Brain pericyte (primary cell): ENCODE measurements at places on chromosomes 1 and 21.

DNA sequence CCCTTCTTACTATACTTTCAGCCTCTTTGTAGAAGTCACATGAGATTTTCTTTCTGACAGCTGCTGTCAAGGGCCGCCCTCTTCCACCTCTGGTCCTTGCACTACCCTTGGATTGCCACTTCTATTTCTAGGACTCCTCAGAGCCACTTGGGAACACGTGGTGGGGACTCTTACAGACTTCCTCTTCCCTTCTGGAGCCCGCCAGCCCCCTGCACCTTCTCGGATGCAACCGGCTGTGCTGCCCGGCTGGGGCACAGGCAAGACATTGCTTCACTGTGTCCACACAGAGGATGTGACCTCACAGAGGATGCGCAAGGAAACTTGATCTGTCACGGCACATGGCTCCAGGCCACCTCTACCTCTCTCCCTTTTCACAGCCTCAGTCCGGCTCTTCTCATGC is 2.4 kb upstream of the IKBKE start:
- no peak for DNase-seq

- DNase-seq = no peak
These were observed 11.8 kb downstream of the DPH5 start for GRCh38 chr1:101013776-101014175.

GRCh38 chr1:167909691-167910180 is 4.2 kb downstream of the ADCY10 start:
- DNase-seq = no peak

DNA sequence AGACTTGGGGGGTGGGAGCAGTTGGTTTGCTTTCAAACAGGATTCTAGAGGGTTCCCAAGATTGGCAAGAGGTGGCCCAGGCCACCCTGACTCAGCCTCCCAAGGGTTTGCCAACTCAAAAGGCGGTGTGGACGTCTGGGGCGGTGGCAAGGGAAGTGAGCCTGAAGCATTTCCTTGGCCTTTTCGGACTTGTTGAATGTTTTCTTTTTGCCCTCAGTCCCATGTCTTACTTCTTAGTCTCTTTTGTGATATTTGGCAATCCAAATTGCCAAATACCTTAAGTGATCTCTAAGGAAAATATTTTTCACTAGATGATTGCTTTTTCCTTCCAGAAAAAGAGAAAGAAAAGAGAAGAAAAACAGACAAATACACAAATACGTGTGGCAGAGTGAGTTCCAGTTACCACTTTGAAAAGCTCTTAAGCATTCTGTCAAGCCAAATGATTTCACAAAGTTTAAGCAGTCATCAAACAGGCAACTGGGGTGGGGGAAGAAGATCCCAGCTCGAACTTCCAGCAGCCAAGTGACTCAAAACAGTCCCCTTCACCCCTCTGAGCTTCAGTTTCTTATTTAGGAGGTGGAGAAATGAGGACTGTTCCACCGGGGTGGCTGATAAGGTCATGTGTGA is 374.6 kb upstream of the USP24 start:
- no peak for DNase-seq

- no peak for DNase-seq
These were observed 160.0 kb downstream of the SEC16B start for GRCh38 chr1:177809819-177810218.

DNA sequence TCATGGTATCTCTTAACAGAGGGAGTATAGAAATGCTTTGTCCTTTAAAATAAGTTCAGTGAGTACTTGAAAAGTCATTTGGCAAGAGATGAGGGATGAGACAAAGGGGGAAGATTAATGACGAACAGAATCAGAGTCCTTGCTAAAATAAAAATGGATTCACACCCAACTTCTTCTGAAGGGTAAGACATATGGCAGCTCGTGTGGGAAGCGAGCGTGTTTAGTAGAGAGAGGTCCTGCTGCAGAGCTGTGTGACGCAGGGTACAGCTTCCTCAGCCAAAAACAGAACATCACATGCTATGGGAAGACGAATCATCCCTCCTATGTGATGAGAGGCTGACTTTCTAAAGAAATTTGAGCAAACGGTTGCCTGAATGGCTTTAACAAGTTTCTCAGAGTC is 158.5 kb upstream of the LMO4 start:
- DNase-seq = no peak

GRCh38 chr1:61043010-61043820 is 39.1 kb upstream of the NFIA start:
- DNase-seq = no peak

GRCh38 chr1:204349602-204350001 is 10.1 kb downstream of the PLEKHA6 start:
- DNase-seq = no peak

DNA sequence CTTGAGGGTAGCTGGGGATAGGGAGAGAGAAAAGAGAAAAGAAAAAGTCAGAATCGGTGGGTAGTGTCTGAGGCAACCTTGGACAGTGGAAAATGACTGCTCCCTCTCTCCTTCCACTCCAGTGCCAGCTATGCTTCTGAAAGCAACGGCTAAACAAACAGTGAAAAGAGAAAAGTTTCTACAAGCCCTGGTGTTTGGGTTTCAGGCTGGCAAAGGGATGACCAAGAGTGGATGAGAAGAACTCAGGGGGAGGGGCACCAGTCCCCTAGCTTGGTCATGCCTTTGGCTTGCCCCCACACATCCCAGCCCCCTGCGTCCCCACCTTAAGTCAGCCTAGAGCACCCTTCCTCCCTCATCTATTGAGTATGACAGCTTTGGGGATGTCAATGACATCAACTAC is 8.6 kb downstream of the IL22RA1 start:
- DNase-seq = no peak

GRCh38 chr1:208724079-208724478 is 479.9 kb upstream of the PLXNA2 start:
- DNase-seq = no peak

- DNase-seq = no peak
These were observed 1.6 kb upstream of the APOBEC4 start for GRCh38 chr1:183654706-183655105.

DNA sequence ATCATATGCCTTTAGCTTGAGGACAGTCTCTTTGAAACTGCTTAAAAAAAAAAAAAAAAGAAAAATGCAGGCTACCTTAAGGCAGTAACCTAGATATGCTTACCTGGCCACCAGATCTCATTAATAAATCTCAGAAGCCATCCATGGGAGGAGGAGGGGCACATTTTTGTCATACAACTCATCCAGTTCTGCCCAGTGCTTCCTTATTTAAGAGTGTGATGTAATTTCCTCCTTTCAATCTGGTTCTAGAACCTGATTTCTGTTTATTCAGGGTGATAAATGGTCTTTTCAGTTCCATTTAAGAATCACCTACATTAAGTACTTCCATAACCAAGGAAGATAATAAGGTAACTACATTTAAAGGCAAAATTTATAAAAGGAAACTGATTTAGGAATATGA is 6.1 kb downstream of the ERRFI1 start:
- DNase-seq = no peak

DNA sequence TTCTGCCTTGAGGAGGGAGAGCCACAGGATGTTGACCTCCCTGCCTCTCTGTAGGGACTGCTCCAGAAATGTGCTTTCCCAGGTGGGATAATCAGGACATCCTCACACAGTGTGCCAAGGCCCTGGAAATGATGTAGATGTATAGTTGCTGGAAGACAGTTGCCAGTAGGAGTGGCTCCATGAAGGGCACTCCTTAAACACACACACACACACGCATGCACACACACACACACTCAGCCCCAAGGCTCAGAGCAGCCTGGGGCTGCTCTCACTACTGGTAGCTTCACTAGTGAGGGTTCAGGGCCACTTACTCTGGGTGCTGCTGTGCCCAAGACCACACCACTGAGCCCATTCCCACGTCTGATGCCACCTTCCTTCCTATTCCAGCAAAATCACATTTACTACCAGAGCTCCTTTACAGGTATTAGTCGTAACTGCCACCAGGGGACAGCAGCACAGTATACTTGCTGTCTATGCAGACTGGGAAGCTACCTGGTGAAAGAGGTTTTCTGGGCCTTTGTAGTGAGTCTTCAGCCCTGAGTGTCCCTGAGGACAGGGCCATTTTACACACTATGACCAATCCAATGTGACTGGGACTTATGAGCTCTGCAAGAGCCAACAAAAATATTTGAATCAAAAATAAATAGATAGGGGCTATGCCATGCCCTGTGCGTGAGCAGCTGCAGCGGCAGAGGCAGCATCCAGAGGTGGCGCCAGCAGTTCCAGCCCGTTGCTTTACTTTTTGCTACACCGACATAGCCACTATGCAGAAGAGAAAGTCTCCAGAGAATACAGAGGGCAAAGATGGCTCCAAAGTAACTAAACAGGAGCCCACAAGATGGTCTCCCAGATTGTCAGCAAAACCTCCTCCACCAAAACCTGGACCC is 15.0 kb downstream of the CRNN start:
- DNase-seq = no peak

DNA sequence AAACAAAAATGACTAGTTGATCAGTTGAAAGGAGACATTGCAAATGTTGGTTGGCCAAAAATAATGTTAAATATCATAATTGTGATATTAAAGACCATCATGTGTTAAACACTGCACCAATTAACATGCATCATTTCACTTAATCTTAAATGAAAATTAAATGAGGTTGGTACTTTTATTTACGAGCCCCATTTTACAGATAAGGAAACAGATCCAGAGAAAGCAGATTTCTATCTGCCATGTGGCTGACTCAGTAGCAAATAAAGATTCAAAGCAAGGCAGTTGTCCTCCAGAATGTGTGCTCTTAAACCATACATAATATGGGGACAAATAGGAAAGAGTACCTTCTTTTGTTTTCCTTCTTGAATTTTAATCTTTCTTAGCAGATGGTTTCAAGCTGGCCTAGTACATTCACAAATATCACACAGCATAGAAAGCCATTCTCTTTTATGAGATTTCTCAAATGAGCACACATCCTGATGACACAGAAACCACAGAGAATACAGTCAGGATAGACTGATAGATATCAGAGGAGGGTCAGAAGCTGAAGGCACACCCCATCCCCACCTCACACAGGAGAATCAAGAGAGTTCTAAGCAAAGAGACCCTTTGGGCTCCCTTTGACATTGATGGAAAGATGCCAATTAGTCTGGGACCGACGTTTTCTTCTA is 647.9 kb upstream of the CAMK1G start:
- DNase-seq = no peak

DNA sequence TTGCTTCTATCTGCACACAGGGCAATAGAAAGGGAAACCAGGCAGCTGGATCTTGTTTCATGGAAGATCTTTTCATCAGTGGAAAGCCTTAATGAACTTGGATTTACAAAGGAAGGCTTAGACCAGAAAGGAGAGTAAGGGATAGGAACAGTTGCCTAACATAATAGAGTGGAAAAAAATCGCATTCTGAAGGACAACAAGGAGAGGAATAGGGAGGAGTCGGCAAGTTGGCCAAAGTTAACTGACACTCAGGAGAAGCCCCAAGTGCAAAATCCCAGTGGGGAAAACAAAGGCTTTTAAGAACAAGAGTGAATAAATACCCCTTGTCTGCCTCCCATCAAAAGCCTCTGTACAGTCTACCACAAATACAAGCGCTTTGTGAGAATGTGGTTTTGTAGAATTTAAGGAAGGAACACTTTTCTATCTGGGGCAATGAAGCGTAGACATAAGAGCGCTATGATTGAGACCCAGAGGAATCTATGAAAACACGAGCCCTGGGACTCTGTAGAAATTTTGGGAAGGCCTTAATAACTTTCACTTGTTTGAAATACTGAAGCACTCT is 74.1 kb downstream of the ZNF648 start:
- no peak for DNase-seq

DNA sequence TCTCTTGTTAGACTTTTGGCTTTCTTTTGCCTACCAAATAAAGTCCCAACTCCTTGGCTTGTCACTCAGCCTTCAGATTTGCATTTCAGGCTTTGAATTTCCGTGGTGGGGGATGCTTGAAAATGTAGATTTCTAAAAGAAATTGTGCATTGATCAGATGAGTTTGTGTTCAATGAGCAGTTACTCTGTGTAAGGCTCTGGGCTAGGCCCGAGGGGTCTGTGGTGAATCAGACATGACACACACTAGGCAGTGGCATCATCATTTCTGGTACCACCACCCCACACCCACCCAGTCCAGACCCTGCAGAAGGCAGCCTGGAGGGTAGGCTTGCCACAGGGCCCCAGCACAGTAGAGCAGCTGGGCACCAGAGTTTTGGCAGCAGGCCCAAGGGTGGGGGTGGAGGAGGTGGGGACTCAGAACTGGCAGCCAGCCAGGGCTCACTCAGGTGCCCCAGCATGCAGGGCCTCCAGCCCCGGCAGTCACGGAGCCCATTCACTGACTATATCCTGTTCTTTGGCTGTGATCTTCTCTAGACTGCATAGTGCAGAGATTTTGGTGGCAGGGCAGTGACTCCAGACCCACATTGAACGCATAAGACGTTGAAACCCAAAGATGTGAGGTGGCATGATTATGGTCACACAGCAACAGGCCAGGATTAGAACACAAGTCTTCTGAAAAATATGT is 97.2 kb upstream of the ARTN start:
- DNase-seq = no peak

DNA sequence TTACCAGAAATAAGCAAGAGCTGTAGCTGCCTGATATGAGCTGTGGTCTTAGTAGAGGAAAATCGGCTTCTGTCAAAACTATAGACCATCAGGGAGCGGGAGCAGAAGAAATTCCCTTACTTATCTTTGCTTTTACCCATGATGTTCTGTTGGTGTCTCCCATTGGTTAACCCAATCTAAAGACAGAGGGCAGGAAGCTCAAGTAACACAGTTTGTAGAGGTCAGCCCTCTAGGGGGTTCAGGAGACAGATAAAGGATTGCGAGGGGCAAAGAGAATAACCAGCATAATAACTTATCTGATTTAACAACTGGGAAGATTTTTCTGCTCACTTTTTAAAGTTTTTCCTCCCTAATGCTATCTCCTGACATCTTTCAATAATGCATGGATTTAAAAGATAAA is 142.4 kb downstream of the NTMT2 start:
- no peak for DNase-seq

- DNase-seq = no peak
These were observed 483.3 kb downstream of the TTLL7 start for GRCh38 chr1:83515578-83516154.

- DNase-seq = no peak
These were observed 25.0 kb downstream of the RGS4 start for GRCh38 chr1:163094182-163094581.

GRCh38 chr1:229452956-229453801 is 19.3 kb upstream of the ACTA1 start:
- DNase-seq = no peak

GRCh38 chr1:45608175-45609156 is 15.4 kb downstream of the CCDC17 start:
- no peak for DNase-seq
